ENCODE measurements at places on chromosomes 3 and 15. TPM values are rescaled to one million over a fixed set of nuclear protein-coding genes. Genes with fewer than 3 reads are reported as not detected.

IMPG2 gene
- total RNA-seq = 0.32 TPM

HGD gene
- total RNA-seq = 0.43 TPM

NUTM1 gene
- not detected for total RNA-seq

GRCh38 chr3:58679446-58679845 lies 12.9 kb upstream of the FAM3D start:
- DNase-seq = no peak

DNA sequence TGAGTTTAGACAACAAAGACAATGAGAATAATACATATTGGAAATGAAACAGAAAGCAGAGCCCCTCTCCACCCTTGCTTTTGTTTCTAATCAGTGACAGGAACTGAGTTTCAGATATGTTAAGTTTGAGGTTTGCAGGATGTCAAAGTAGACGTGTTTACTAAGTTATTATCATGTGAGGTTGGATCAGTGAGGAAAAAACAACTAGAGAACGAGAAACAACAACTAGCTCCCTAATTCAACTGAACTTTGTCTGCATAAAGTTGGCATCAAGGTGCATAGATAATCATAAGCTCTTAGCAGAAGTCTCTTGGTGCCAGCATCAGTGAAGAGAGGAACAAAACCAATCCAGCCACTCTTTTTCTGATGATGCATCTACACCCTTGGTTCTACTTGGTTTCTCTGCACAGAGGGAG lies 491.1 kb upstream of the NR2F2 start:
- peak; percentile 42 for DNase-seq

DNA sequence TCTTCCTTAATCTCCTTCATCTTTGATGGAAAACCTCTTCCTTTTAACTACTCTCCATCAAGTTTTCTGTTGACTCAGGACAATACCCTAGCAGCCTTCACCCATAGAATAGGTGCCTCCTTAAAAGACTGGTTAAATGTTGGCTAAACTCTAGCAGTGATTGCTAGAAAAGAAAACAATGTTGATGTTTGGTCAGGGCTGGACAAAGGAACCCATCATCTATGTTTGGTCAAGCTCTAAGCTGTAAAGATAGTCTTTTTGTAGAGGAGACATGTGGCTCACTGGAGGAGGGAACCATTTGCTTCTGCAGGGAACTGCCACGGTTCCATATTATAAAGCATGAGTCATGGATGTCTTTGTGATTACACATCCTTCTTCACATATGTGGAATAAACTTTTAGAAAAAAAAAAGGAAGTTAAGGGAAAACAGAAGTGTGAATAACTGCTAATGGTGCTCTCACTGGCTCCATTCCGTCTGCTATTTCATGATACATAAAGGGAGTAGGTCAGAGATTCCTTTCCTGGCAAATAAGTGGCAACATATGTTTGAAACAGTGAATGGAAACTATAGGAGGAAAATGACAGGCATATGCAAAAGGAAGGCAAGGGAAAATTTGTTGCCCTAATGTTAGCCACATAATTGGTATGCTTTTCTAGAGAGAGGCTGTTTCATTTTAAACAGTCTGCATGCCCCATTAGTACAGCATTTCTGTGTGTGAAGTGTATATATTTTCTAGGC lies 78.2 kb downstream of the CMSS1 start:
- peak; percentile 84 for DNase-seq

DNA sequence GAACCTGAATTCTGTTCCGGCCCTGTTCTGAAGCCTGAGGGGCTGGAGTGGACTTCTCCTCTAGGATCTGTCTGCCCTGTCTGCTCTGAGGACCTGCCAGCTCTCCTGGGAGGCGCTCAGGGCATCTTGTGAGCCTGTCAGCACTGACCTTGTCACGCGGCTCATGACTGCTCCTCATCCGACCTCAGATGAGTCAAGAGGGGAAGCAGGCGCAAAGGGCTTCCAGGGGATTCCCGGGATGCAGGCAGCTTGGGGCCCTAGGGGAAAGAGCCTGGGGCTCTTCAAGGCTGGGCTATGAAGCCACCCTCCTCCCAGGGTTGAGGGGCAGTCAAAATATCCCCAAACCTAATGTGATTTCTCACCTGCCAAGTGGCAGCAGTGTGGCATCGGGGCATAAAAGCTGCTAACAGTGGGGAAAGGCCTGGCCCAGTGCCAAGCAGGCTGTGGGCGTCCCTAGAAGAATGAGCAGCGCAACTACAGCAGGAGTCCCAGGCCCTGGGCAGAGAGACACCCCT lies 27.6 kb upstream of the ANKDD1A start:
- DNase-seq = peak; percentile 92

DNA sequence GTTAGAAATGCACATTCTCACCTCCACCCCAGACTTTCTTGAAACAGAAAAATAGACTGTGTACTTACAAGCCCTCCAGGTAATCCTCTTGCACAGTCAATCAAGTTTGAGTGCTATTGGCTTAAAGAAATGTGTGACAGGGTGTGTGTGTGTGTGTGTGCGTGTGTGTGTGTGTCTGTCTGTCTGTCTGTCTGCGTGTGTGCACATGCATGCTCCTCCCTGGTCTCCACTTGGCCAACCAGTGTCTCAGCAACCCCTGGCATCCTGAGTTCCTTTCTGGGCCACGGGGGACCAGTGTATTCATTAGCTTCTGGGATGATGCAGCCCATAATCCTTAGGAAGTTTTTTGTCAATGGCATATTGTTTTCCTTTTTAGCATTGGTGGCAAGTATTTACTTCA lies 128.8 kb upstream of the IL12A start:
- DNase-seq = no peak

DNA sequence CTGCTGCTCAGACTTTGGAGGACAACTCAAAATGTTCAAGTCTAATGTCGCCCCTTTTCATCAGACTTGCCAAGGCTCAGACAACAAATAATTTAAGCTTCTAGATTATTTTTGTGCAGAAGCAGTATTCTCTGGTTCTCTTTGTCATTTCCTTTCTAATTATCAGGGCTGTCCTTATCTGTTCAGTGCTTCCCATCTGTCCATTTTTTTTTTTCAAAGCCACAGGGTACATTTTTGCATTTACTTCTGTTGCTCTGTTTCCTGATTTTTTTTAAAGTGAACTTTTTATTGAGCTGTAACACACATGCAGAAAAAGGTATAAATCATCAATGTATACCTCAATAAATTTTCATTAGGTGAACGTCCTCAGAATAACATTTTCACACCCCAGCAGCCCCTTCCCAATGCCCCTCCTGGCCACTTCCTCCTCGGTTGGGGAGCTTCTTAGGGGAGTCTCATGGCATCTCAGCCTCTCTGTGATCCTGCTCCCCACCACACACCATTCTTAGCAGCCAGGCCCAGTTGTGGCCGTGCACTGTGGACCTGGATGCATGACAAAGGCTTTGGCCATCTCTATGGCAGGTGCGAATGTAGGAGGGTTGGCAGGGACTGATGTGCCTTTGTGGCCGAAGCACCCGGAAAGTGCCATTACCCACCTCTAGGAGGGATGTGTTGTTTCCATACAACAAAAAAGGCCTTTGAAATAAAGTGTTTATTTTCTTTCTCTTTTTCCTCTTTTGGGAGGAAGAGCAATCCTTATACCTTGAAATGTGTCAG lies 303.5 kb upstream of the LRRFIP2 start:
- DNase-seq = no peak

DNA sequence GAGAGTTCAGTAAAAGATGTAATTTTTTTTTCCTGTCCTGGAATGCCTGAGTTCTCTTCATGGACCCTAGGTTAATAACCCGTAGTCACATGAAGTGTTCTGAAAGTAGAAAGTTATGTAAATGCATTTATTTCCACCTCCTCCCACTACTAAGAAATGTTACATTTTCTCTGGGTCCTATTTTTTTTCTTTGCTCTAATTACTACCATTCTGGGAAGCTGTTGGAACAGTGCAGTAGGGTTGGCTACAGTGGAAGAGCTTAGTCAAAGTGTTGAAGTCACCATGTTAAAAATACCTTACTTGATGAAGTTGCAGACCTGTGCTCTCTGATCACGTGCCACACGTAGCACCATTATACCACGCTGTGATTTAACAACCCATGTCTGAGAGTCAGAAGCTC lies 153.8 kb upstream of the TSC22D2 start:
- no peak for DNase-seq

DNA sequence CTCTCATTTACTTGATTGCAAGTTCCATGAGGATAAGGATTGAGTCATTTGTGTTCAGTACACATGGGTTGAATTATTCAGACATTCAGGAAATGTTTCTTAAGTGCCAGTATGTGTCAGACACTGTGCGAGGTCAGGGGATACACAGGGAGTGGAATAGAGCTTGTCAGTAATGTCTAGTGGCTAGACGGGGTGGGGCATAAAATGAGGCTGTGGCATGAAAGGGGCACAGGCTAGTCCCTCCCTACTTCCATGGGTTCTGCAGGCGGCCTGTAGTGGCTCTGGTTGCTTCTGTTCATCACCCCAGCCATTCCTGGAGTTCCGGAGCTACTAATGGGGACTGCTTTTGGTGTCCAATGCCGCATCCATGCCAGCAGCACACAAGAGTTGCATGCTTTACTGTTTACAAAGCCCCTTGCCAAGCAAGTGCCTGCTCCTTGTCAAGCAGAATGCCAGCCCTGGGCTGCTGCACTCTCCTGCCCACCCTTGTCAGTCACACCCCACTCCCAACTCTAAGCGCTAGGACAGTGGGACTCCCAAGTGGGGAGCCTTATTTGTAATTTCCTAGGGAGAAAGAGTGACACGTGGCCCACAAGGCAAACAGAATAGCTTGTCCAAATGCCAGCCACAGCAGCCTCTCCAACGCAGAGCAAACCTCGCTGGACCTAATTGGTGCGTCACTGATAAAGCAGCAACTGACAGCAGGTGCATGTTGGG lies 70.8 kb downstream of the RAB11A start:
- peak; percentile 42 for DNase-seq

- DNase-seq = no peak
These were observed 39.9 kb upstream of the C3orf49 start for GRCh38 chr3:63779227-63779626.

DNA sequence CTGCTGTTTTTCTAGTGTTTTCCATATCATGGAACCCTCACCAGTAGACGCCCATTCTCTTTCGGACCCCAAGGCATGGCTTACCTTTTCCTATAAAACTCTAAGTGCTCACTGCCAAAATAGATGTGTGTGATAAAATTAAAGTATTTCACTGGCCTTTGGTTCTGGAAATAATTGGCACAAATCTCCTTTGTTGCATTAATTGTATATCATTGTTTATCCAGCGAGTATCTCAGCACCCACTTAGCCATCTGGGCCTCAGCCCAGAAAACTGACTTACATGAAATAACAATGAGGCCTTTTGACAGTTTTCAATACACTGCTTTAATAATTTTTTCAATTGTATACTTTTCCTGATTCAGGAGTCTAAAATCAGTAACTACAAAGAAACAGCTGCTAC lies 105.1 kb downstream of the MECOM start:
- no peak for DNase-seq

DNA sequence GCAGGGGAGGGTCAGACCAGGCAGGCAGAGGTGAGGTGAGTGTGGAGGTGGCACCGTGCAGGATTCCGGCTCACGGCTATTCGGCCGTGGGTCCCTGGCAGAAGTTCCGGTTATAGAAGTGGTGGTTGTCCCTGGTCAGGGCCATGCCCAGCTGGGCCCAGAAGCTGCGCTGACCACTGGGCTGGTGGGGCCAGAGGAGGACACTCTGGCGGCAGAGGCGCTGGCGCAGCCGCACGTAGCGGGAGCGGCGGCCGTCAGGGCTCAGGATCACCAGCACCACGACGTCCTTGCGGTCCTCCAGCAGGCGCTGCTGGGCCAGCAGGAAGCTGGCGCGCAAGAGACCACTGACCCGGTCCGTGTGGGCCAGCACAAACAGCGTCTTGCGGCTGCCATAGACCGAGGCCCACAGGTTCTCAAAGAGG lies 4.3 kb downstream of the TLR9 start:
- DNase-seq = no peak

- DNase-seq = no peak
These were observed 38.6 kb upstream of the SLC25A26 start for GRCh38 chr3:66182246-66182645.

DNA sequence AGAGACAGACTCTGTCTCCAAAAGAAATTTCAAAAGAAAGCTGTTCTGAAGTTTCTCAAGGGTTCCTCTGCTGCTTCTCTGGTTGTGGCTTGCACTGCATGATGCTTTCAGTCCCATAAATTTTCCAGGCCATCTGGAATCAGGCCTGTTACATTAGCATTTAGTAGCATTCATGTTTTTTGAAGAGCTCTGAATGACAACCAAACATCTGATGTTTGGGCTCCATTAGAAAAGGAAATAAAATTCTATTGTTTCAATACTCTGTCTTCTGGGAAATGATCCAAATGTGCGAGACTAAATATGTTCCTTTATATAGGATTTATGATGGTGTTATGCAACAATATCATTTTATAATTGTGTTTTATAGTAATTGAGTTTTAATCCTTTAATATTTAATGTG lies 455.8 kb downstream of the GABRG3 start:
- no peak for DNase-seq

- no peak for DNase-seq
These were observed 68.8 kb downstream of the VGLL3 start for GRCh38 chr3:86921971-86922680.

- DNase-seq = no peak
These were observed 81.2 kb downstream of the LIPC start for GRCh38 chr15:58513008-58513407.

DNA sequence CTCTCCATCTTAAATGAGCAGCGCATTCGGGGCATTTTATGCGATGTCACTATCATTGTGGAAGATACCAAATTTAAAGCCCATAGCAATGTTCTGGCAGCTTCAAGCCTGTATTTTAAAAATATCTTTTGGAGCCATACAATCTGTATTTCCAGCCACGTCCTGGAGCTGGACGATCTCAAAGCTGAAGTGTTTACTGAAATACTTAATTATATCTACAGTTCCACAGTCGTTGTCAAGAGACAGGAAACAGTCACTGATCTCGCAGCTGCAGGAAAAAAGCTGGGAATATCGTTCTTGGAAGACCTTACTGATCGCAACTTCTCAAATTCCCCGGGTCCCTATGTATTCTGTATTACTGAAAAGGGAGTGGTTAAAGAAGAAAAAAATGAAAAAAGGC lies 44.4 kb upstream of the RASA2 start:
- peak; percentile 73 for DNase-seq

DNA sequence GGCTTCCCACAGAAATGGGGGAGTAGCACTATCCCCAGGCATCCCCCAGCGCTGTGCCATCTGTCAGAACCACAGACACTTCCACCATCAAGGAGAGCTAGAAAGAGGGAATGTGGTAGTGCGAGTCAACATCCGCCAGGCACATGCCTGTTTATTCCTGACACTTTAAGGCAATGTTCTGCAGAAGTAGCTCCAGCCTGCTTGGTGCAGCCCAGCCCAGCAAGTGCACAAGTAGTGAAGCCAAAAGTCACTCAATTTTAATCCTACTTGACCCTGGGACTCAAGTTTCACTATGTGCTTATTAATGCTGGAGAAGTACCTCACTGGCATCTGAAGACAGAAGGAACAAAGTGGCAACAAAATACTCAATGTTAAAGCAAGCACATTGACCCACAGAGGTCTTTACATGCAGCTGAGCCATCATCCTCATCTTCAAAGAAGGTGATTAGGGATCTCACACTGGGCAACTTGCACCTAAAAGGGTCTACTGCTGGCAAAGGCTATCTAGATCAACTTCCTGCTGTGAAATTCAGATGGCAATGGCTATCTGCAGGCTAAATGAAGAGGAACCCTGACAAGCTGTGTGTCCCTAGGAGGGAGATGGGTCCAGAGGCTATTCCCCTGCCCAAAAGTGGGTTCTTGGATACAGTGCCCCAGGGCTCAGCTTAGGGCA lies 61.4 kb upstream of the CLDN18 start:
- no peak for DNase-seq

All from fibroblast of villous mesenchyme (primary cell).